ENCODE measurements at places on chromosomes 6 and 20. TPM values are rescaled to one million over a fixed set of nuclear protein-coding genes. Genes with fewer than 3 reads are reported as not detected.

The FNDC1 gene
- total RNA-seq = 0.44 TPM

The LAMA4 gene
- total RNA-seq = 91.2 TPM

The PDE7B gene
- total RNA-seq = 2.2 TPM

The SLC17A3 gene
- not detected for total RNA-seq

The SLC13A3 gene
- total RNA-seq = 2.0 TPM

The SIRPB1 gene
- 35.8 TPM for total RNA-seq

The MYL9 gene
- 274 TPM for total RNA-seq

The ID4 gene
- total RNA-seq = 27.8 TPM

The CTAGE9 gene
- total RNA-seq = not detected

The PROKR2 gene
- total RNA-seq = not detected

DNA sequence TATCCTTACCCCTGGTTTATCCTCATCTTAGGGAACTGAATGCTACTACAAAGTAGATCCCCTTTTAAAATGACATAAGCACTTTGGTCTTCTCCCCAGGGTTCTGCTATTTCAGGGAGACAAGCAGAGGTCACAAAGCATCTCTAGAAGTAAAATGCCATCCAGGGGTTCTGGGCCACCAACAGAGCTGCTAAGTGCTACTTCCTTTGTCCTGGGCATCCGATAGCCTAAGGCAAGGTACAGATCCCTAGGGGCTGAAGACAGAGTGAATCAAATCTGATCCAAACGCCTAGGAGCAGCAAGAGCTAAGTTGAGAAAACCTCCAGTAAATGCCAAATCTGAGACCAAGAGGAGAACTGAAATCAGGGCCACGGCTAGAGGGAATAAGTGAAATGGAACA lies 161.2 kb downstream of the PTPRT start:
- DNase-seq = no peak

- no peak for DNase-seq
Measured at GRCh38 chr6:108872141-108872557, 23.9 kb downstream of the ARMC2 start.

GRCh38 chr6:42378536-42378935 lies 73.2 kb downstream of the TRERF1 start:
- no peak for DNase-seq

- DNase-seq = no peak
Measured at GRCh38 chr6:107714104-107714503, 110.0 kb downstream of the SCML4 start.

- no peak for DNase-seq
Measured at GRCh38 chr6:4350567-4351519, 215.5 kb upstream of the ECI2 start.

DNA sequence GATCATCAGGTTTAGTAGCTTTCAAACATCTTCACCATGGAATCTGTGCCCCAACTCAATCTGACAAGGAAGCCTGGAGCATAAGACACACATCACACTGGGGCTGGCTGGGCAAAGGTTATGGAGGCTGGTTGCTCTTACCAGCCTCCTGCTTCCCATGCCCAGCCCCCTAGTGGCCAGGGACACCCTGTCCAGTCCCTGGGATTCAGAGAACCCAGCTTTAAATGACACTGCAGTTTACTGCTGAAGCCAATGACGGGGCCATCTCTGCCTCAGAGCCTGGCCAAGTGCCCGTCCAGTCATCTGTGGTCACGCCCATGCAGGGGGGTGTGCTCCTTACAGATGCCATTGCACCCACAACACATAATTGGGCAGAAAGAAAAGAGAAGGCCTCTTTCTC lies 272.9 kb downstream of the SMOC2 start:
- DNase-seq = no peak

DNA sequence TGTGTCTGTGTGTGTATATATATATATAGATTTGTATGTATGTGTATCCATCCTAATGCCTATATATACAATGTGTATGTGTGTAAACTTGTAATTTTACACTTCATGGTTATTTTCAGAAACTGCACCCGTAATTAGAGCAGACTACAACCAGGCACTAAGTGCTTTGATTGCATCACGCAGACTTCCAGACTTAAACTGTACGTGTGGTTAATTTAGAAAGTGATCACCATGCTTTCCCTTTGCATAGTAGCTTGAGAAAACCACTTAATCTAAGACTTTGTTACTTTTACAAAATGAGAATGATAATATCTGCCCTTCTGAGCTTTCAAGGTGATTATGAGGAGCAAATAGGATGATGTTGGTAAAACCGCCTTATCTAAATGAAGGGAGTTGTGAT lies 50.1 kb upstream of the E2F3 start:
- no peak for DNase-seq

GRCh38 chr20:32652739-32653526 lies 20.8 kb downstream of the C20orf203 start:
- DNase-seq = peak; percentile 86

DNA sequence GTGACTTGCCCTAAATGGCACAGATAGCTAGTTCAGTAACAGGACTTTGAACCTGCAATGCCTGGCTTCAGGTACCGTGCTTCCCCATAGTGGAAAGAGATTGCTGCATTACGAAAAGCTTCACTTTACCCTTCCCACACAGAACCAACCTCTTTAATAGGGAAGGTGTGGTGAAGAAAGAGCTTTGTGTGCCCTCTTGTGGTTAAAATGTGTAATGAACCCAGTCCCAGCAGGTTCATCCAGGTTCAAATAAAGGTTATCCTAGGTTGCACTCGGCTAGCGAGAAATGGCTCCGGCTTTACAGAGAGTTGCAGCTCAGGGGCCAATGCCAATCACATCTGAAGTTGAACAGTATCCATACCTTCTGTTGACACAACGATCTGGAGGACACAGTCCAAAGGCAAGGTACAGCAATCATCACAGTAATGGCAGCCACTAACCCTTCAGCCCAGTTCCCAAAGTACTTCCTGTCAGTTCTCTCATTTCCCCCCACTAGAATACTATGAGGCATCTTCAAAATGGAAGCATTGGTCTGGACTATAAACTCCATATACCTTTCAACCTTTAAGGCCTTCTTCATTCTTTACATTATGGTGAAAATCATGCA lies 3.0 kb downstream of the DEFB115 start:
- no peak for DNase-seq

DNA sequence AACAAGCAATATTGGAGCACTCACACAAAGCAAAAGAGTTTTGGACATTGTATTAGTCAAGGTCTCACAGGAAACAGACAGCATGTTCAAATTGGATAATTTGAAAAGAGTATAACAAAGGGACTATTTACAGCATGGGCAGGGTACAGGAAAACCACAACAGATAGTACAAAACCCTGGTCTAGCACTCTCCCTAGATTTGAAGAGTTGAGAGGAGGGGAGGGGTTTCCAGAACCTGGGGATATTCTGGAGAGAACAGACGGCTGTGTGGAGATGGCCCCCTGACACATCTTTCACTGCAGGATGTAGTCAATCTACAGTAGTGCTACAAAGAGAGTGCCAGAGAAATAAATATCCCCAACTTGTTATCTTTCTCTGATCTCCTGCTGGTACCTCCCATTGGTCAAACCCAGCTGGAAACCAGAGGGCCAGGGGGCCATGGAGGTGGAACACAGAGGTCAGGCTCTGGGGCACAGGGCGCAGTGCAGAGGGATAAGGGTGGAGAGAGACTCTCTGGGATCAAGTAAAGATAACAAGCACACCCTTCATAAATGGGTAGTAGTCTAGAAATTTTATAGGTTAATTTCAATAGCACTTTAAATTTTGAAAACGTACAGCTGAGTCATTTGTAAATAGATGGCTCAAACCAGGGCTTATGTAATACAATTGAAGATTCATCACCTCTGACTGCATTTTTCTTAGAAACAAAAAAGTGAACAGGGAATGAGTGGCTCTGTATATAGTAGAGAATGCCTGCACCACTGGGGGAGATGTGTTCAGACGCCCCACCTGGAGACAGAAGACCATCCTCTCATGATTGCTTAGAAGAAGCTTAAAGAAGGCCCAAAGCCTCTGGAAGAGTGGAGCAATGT lies 25.7 kb downstream of the RCAN2 start:
- DNase-seq = no peak

- DNase-seq = no peak
Measured at GRCh38 chr20:23106271-23106851, 20.2 kb upstream of the CD93 start.

DNA sequence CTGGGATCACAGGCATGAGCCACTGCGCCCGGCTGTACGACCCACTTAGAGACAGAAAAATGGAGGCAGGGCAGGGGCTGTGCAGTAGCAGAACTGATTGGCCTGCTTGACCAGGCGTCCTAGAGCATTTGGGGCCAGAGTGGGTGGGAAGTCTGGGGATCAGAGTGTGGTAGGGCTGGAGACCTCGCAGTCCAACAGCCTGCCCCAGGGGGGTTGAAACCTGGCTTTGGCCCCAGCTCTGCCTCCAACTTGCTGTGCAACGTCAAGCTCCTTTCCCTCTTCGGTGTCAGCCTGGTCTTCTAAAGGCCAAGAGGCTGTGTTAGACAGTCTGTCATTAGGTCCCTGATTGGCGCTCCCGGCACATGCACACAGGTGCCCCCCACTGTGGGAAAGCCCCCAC lies 15.3 kb upstream of the SPDEF start:
- no peak for DNase-seq

GRCh38 chr6:144019929-144020328 lies 11.9 kb upstream of the PLAGL1 start:
- no peak for DNase-seq

DNA sequence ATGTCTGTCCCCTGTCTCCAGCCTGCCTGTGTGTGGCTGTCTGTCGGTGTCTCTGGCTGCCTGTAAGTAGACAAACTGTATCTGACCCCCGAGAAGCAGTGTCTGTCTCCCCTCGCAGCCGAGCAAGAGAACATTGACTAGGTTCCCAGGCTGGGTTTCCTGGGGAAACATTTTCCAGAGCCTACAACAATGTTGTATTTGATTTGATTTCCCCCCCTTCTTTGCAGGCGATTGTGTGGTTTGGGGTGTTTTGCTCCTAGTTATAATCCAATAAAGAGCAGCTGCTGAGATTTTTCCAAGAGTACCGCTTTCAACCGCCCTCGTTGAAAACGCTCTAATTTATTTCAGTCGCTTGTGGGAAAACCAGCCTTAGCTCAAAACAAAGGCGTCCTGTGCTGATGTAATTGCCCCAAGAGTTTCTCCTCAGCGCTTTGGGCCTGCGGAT lies 92.6 kb downstream of the CDC5L start:
- DNase-seq = no peak

- no peak for DNase-seq
Measured at GRCh38 chr20:8124639-8125038, 7.4 kb upstream of the PLCB1 start.

DNA sequence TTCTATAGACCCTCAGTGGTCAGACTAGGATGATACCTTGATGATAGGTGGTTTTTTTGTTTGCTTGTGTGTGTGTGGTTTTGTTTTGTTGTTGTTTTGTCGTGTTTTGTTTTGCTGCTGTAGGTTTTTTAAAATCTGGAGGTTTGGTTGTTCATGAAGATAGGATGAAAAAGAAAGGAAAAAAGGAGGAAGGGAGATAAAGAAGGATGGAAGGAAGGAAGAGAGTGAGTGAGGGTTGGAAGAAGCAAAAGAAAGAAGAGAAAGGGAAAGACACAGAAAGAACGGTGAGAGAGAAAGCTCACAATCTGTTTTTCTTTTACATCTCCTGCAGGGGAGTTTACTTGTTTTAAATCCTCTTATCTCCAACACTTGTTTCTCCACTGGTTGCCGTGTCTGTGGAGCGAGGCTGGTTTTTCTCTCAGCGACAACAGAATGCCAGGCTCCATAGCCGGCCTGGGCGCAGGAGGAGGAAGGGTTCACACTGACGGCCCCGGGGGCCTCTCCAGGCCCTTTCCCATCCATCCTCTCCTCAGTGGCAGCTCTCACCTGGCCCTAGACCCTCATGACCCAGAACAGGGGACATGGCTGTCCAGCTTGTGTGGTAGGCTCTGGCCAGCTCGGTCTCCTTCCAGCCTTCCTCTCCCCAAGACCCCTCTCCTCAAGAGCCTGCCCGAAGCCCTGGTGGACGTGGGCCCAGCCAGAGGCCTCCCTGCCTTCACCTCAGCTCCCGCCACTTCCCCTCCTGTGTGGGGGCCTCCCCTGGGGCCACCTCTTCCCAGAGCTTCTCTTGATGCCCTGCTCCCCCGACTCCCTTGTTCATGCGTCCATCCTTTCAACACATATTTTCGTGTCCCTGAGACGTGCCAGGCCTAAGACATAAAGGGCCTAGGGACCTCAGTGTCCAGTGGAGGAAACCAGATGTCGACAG lies 168.4 kb downstream of the VEGFA start:
- DNase-seq = no peak

DNA sequence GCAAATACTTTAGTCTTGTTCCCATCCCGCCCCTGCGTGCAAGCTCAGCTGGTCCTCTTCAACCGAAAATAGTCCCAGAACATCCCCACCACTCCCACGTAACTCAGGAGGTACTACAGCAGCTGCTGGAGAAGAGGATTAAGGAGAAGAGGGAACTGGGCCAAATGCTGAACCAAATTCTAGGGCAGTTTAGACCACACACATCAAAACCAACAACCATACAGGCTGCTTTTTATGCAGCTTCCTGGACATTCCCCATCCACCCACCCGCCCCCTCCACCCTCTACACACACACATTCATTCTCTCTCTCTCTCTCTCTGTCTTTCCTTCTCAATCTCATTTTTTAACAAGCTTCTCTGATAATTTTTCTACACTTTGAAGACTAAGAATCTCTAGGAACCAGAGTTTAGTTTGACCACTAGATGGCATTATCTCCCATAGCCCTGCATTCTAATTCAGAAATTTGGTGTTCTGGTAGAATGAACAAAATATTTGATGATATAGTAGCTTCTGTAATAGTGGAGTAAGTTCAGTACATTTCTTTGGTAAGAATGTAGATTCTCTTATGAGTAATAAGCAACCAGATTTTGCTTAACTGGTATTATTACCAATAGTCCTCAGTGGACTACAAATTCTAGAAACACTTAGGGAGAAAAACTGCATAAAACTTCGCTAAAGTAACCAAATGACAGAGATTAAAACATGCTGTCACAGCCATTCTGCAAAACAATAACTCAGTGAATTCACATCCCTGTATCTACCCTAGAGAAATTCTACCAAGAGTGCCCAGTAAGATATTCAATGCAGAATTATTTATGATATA lies 52.1 kb upstream of the BEND6 start:
- DNase-seq = no peak

GRCh38 chr6:11272491-11273192 lies 40.2 kb upstream of the NEDD9 start:
- DNase-seq = no peak

- no peak for DNase-seq
Measured at GRCh38 chr6:57262488-57262887, 40.4 kb upstream of the RAB23 start.

GRCh38 chr6:22399693-22400092 lies 102.9 kb upstream of the PRL start:
- no peak for DNase-seq

DNA sequence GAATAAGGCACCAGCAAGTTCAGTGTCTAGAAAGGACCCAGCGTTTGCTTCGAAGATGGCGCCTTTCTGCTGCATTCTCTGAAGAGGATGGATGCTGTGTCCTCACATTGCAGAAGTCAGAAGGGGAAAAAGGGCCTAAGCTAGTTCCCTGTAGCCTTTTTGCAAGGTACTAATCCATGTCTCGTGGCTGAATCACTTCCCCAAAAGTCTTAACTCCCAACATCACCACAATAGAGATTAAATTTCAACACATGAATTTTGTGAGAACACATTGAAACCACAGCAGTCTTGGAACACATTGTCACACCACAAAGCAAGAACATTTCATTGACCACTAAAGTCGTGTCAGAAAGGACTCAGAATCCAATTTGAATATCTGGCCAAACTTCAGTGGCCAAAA lies 42.1 kb downstream of the KLHL31 start:
- DNase-seq = no peak

- no peak for DNase-seq
Measured at GRCh38 chr6:42255050-42255449, 37.4 kb upstream of the MRPS10 start.
